ENCODE measurements at places on chromosomes 5 and 9. TPM values are rescaled to one million over a fixed set of nuclear protein-coding genes. Genes with fewer than 3 reads are reported as not detected.

GFRA3 gene
- total RNA-seq = 0.57 TPM

- peak; percentile 96 for DNase-seq
Observed at GRCh38 chr5:141475625-141476131, at the start of gene PCDHGC3. PCDHGC3 (plus strand) TSS chr5:141475966; CDS start chr5:141476117, 151 bp downstream.

CNTFR gene
- total RNA-seq = 1.8 TPM

DNA sequence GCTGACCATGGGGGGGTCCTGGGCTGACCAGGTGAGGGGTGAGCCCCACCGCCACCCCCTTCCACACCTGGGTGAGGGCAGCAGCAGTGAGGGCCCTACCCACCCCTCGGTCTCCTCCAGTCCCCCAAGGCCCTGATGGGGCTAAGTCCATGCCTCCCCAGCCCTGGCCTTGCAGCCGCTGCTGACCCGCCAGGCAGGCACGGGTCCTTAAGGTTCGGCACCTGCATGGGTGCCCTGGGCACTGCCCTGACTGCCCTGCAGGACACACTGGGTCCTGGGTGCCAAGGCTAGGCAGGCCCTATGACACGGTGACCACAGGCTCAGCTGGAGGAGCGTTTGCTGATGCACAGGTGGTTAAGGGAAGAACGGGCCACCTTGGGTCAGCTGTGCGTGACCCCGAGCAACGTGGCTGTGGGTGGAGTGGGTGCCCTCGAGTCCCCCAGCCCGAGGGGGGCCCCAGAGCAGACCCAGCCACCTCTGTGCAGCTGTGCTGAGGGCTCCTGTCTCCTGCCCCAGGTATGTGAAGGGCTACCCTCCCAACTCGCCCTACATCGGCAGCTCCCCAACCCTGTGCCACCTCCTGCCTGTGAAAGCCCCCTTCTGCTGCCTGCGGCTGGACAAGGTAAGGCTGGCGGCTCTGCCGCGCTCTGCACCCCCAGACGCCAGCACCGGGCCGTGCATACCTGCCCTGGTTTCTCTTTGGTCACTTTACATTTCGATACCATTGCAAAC is 73.0 kb downstream of the KCNT1 start:
- no peak for DNase-seq

DNAJB5 gene
- 4.5 TPM for total RNA-seq

DNA sequence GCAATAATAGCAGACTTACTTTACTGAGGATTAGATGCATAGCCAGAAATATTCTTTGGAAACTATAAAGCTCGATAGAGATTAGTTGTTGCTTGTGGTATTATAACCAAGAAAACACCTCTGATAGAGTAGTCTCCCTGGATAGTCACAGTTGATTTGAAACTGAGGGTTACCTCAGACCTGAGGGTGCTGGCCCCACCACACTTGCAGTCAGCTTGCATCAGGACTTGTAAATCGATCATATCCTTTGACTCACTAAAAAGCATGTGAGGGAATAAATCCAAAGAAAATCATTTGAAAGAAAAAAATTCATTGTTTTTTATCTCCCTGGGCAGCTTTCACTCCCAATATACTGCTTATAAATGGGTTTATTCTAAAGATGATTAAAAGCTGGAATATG is 39.4 kb downstream of the GALNT12 start:
- DNase-seq = no peak

GABBR2 gene
- 0.40 TPM for total RNA-seq

DNA sequence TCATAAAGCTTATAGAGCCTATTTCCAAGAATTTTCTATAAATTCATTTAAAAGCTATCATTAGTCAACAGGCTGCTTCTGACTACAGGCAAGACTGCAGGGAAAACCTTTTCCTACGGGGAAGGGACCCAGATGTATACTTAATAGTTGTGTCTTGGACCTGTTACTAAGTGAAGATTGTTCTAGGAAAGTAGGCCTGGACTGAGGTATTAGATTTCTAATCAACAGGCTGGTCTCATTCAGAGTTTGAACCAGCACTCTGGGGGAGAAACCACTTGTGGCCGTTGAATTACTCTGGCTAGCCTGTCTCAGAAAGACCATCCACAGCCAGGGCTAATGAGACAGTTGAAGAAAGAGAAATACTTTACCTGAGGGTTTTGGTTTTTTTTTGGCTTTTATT is 60.0 kb downstream of the IL6ST start:
- no peak for DNase-seq

DNA sequence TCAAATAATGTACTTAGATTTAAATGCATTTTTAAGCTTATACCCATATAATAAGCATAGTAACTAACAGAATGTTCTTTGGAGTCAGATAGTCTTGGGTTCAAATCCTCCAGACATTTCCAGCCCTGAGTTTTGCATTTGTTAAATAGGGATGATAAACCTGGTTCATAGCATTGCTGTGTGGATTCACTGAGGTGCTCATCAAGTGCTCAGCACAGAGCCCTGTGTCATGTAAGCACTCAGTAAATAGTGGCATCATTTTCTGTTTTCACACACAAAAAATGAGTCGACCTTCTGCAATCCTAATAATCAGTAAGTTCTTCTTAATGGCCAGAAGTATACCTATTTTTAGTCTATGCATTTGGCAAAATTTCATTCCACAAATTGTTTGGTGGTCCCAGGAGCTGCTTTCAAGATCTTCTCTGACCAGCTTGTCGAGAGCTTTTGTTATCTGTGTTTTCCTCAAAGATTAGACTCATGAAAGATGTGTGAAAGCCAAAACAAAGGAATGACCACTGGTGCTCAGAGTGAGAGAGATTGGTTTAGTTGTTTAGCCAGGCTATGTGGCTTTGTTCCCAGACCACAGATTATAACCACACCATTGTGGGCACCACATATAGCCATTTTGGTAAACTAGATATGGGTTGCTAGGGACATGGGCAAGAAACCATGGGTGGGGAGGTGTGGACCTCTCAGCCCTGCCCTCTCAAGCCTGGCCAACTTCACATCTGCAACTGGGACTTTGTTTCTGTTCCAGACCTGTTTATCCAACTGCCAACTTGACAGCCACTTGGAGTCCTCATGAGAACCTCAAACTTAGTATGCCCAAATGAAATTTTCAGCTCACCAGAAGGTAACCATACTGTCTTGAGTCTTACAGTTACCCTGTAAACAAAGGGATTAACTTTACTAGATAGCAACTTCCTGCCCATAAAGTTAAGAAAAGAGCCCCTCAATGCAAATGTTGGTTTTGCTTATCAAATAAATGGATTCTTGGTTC is 45.0 kb downstream of the DOCK8 start:
- no peak for DNase-seq

TOR1A gene
- 34.8 TPM for total RNA-seq

SCGB3A1 gene
- 1,453 TPM for total RNA-seq

- no peak for DNase-seq
Observed at GRCh38 chr9:14747111-14747510, 24.6 kb upstream of the CER1 start.

DNA sequence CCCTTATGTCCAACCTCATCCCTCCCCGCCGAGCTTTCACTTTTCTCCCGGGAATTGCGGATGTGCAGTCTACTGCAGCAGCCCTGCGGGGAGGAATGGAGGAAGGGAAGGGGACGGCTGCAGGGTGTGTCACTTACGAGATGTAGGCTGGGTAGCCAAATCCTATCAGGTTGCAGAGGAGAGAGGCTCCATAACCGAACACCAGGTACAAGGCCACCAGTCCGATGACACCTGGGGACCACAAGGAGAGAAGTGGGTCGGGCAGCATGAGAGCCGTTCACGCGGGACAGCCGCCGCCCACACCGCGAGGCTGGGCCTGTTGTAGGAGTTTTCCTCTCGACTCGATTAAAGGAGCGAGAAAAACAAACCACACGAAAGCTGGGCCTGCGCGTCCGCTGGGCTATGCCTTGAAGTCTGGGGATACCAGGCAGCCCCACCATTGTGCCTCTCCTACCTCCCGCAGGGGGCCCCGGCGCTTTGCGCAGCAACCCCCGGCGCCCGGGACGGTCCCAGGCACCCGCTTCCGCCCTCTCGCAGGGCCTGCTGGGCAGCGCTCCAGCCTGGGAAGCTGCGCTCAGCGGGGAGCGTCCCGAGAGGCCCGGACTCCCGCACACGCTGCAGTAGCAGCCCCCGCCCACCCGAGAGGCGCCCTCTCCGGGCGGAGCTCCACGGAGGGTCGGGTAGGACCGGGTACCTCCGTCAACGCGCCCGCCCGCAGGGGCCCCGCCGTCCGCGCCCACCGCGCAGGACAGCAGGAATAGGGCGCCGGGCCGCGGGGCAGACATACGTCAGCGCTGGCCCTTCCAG is 798 bp downstream of the REEP5 start:
- DNase-seq = peak; percentile 84

DNA sequence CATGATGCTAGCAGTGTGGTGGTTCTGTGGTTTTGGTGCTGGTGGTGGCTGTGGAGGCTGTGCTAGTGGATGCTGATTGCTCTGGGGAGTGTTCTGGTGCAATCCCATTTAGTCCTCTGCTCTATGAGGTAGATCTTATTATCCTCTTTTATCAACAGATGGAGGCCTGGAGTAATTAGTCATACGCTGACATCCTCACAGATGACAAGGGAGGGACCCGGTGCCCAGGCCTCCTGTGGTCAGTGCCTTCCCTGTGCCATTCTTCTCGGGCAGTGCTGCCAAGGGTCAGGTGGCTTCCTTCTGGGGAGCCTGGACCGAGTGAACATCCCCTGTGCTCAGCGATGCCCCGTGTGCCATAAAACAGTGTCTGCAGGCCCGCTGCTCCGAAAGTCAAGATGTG is 74.5 kb downstream of the COL5A1 start:
- no peak for DNase-seq

Measured in lung (tissue), 17 donors.